ENCODE measurements at places on chromosomes 6 and 20.

GRCh38 chr6:89580997-89581666 lies 57.4 kb downstream of the LYRM2 start:
- DNase-seq: no peak

- DNase-seq: no peak
These were observed 23.1 kb downstream of the STK35 start for GRCh38 chr20:2124564-2125213.

DNA sequence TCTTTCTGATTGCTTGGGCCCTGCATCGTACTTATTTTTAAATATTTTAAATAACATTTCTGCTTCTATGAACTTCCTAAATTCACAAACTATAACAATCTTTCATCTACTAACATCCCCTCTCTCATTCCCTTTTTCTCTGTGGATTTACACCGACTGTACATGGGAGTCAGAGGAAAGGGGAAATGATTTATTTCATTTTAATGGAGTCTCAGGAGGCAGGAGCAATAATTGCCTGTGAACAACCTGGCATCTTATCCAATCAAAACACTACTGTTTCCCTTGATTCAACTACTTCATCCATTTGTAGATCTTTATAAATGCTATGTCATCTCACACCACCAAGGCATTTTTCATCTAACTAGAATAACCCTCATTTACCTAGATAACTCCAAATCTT lies 89.6 kb downstream of the FHL5 start:
- no peak for DNase-seq

DNA sequence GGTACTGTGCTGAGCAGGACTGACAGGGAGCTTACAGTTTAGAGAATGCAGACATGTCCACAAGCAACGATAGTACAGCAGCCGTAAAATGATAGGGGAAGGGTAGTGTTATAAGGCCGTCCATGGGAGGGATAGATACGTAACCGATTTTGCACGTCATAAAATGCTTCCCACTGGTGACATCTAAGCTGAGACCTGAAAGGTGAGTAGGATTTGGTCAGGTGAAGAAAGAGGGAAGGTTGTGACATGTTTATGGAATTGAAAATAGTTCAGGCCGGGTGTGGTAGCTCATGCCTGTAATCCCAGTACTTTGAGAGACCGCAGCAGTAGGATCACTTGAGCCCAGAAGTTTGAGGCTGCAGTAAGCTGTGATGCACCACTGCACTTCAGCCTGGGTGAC lies 25.6 kb downstream of the SNX9 start:
- DNase-seq: no peak

Data from neural crest cell (in vitro differentiated cells).